SW480 (cell line): ENCODE measurements at places on chromosomes 13 and 19.

GRCh38 chr13:102597029-102597961 is 509 bp downstream of the TPP2 start:
- DNase-seq = peak; percentile 16

DNA sequence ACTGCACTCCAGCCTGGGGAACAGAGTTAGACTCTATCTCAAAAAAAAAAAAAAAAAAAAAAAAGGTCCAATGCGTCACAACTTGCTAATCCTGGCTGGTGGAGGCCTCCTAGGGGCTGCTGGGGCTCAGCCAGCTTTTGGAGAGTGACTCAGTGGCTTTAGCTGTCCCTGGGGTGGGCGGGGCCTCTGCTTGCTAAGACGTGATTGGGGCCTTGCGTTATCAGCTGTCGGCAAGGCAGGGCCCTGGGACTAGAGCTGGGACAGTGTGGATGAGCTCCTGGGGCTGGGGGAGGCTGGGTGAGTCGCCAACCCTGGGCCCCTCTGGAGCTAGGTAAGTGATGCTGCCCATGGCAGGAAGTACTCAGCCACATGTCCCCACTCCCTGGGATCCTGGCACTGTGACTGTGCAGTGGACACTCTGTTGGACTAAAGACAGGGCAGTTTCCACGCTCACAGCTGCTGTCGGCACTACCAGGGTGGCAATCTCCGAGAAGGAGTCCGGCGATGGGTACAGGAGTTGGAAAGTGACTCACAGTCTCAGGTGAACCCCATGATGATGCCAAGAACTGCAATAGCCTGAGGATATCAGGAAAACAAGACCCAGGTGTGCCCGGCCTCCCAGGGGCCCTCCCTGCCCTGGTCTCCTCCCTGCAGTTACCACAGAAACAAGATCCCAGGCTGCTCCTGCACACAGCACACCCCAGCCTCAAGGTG is 32.2 kb downstream of the F2RL3 start:
- DNase-seq = no peak

DNA sequence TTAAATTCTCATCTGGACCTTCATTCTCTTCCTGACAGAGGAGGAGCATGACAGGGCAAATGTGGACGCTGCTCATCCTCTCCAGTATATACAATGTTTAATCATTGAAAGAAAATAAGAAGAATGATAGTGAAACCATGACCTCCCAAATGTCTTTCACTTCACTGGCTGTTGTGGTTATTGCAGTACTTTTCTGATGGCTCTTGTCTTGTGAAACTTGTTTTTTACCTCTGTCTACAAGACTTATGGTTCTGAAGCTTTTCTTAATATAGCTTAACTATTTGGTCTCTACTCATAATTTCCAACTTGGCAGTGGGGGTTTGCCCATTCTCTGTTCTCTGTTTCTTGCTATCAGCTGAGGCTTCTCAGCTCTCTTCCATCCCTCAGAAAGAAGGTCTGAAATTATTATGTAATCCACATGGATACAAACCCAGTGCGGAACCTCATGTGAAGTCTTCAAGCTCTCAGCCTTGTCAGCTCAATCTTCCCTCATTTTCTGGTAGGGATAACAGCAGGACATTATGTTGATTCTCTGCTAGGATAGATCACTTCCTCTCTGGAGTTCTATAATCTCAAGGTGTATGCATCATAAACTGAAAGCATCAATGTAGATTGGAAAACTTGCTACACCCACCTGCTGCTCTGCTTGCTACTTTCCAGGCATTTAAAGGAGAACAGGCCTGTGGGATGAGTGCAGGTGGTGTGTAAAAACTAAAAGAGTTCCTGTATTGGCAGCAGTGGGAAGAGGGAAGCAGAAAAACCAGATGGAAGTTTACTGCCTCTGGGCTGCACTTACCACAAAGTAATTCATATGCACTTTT is 250.3 kb upstream of the HTR2A start:
- DNase-seq = no peak

DNA sequence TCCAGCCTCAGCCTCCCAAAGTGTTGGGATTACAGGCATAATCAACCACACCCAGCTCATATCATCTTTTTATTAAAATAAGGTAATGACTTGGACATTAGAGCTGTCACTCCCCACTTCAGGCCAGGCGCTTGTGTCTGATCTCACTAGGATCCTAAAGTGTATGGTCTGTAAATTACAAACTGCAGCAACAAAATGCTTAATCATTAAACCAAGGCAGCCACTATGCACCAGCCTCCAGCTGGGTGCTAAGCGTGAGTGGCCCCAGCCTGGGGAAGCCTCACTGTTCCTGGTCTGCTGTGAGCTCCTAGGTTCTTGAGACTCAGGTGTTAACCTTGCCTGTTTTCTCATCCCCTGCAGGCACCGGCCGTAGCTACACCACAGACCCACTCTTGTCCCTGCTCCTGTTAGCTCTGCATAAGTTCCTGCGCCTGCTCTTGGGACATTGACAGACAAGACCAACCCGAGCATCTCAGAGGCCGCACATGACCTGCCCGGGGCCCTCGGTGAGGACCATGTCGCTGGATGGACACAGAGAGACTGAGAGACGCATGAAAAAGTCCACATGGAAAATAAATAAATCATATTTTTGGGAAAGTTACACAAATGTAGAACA is 37.8 kb downstream of the VSTM2B start:
- no peak for DNase-seq

GRCh38 chr13:112905990-112906641 is 62.9 kb upstream of the MCF2L start:
- DNase-seq = peak; percentile 31

DNA sequence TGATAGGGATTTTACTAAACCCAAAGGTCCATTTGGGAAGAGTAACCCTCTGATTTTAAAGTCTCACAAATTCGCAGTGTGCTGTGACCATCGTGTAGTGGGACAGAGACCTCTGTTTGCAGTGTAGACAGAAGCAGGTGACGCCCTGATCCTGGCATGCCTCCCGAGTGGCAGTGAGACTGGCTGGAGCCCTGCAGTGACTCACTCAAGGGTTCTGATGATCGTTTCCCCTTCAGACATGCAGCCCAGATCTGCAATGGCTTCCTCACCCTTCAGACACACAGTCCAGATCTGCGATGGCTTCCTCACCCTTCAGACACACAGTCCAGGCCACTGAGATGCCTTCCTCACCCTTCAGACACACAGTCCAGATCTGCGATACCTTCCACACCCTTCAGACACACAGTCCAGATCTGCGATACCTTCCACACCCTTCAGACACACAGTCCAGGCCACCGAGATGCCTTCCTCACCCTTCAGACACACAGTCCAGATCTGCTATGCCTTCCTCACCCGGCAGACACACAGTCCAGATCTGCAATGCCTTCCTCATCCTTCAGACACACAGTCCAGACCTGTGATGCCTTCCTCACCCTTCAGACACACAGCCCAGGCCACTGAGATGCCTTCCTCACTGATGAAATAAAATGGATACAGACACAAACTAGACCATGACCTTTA is 125.2 kb downstream of the ATP11A start:
- DNase-seq = no peak

GRCh38 chr13:31731921-31732320 is 7.4 kb upstream of the RXFP2 start:
- no peak for DNase-seq

DNA sequence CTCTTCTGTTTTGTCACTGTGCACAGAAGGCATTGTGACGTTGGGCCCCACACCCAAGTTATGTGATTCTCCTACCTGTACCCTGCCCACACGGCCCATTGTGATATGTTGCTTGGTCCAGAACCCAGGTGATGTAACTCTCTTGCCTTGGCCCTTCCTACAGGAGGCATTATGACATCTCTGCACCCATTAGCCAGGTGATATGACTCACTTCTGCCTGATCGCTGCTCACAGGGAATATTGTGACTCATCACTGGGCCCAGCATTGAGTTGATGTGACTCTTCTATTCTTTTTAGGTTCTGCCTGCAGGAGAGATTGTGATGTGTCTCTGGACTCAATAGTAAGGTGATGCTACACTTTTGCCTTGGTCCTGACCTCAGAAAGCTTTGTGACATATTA is 65.4 kb upstream of the ZNF91 start:
- no peak for DNase-seq

- no peak for DNase-seq
Measured at GRCh38 chr13:92677571-92677970, 549.0 kb upstream of the GPC6 start.

DNA sequence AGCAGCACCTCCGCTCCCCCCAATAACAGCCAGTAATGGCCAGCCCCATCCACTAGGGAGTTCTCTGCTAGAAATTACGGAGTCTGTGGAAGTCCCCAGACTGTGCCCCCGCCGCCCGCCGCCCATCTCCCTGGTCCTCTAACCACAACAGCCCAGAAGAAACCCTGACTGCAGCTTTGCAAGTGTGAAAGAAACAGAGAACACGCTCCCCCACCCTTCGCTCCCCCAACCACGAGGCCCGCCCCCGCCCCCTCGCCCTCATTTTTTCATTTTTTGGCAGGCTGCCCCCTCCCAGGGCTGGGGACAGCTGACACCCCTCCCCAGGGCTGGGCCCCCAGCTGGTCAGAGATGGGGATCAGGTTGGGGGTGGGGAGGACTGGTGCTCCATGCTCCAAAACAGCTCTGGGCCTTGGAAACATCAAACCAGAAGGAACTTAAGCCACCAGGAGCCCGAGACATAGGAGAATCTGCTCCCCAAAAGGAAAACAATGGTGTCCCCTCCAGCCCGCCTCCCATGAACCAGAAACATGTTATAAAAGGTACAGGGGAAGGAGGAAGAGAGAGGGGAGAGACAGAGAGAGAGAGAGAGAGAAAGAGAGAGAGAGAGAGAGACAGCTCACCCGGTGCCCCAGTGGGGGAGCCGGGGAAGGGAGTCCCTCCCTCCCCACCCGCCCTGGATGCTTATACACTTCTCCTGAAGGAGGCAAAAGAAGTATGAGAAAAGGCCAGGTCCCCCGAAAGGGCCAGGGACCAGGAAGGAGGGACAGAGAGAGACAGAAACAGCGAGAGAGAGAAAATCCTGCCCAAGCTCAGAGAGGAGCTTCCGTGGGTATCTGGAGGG is 29.8 kb upstream of the ASF1B start:
- no peak for DNase-seq

- no peak for DNase-seq
Measured at GRCh38 chr19:16457954-16458331, 13.8 kb downstream of the EPS15L1 start.

- DNase-seq = peak; percentile 59
Measured at GRCh38 chr13:101785858-101786257, 333.4 kb downstream of the ITGBL1 start.

DNA sequence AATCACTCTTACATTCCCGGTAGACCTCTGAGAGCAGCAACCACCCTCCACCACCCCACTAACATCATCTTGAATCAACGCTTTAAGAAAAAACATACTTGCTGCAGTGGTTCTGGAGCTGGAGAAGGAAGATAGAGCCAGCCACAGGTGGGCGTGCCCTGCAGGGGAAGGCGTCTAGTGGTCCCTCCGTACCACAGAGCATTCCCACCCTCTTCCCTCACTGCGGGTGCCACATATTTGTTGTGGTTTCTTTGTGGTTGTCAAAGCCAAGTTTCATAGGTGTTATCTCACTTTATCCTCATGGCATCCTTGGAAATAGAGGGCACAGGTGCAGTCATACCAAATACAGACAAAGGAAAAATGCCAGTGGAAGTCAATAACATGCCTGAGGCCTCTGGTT is 22.2 kb downstream of the COL4A2 start:
- peak; percentile 39 for DNase-seq

- peak; percentile 47 for DNase-seq
Measured at GRCh38 chr13:68369739-68370138, 1139.6 kb upstream of the PCDH9 start.

- no peak for DNase-seq
Measured at GRCh38 chr13:38697197-38697596, 10.3 kb downstream of the FREM2 start.

DNA sequence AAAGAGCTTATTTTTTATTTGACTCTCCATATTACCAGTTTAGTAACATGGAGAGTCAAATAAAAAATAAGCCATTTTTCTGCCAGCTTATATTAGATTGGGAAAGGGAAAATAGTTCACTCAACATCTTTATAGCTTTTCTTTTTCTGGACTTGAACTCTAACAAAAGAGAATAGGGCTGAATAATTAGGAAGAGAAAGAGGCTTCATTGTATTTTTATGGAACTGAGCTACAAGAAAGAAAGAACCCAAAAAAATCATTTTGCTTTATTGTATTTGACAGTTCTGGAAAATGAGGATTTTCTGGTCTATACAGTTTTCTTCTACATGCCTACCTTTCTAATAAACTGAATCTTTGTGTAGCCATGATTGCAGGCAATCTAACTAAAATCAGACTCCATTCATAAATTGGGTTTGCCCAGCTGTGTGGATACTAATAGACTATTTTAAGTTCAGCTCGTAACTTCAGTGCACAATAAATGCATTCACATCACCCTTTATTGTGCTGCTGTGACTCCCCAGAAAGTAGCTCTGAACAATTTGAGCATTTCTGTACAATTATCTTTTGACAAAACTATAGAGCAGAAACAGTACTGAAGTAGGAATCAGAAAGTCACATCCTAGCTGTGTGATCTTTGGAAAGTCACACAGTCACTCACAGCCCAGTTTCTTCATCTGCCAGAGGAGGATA is 115.3 kb downstream of the STOML3 start:
- no peak for DNase-seq

- DNase-seq = no peak
Measured at GRCh38 chr19:772730-773436, 22.0 kb downstream of the MISP start.

DNA sequence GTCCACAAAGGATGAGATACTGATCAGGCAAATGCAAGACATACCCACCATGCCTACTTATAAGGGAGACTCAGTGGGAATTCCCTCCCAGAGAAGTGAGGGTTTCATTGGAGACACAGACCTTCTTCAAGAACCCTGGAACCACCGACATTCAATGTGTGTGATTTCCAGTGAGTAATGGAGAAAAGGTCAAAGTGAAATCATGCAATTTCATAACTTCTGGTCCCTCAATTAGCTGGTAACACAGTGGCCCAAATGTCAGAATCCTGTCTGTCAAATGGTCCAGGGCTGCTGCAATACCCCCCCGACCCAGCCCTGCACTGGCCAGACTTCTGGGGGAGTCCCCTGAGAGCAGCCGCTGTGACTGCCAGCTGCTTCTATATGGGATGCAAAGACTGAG is 4.7 kb upstream of the METTL21C start:
- no peak for DNase-seq

DNA sequence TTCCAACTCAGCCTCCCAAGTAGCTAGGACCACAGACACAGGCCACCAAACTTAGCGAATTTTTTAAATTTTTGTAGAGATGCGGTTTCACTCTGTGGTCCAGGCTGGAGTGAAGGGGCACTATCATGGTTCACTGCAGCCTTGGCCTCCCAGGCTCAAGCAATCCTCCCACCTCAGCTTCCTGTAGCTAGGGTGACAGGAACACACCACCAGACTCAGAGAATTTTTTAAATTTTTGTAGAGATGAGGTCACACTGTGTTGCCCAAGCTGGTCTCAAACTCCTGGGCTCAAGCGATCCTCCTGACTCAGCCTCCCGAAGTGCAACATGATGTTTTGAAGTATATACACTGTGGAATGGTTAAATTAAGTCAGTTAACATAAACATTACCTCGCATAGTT is 263.6 kb downstream of the OXGR1 start:
- no peak for DNase-seq

- no peak for DNase-seq
Measured at GRCh38 chr13:113598481-113598880, 13.9 kb downstream of the TFDP1 start.
